ENCODE measurements at places on chromosomes 16 and 17.

- DNase-seq: no peak
Measured at GRCh38 chr17:62179525-62180161, 114.6 kb upstream of the MED13 start.

GRCh38 chr16:67082891-67083290 is 26.9 kb upstream of the PHAF1 start:
- DNase-seq: no peak

DNA sequence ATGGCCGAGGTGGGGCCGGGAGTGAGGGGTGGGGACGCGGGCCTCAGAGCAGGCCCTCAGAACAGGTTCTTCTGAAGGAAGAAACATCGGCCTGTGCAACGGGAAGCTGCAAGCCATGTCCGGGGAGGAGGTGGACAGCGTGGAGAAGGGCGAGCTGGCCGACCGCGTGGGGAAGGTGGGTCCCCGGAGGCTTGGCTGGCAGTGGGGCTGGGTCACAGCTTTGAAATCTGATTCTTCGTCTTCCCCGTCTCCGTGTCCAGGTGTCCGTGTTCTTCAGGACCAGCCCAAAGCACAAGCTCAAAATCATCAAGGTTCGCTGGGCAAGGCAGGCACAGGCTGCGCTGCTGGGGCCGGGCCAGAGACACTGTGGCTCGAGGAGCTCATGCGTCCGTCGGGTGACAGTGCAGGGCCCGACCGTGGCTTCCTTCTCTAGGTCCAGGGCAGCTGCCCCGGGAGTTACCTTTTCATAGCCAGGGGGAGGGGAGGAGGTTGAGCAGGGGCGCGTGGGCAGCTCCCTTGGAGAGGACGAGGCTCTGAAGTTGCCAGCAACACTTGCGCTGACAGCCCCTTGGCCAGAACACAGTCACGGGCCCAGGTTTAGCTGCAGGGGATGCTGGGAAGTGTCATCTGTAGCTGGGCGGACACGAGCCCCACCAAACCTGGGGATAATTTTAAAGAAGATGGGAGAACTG is 51.3 kb downstream of the MEAK7 start:
- DNase-seq: no peak

DNA sequence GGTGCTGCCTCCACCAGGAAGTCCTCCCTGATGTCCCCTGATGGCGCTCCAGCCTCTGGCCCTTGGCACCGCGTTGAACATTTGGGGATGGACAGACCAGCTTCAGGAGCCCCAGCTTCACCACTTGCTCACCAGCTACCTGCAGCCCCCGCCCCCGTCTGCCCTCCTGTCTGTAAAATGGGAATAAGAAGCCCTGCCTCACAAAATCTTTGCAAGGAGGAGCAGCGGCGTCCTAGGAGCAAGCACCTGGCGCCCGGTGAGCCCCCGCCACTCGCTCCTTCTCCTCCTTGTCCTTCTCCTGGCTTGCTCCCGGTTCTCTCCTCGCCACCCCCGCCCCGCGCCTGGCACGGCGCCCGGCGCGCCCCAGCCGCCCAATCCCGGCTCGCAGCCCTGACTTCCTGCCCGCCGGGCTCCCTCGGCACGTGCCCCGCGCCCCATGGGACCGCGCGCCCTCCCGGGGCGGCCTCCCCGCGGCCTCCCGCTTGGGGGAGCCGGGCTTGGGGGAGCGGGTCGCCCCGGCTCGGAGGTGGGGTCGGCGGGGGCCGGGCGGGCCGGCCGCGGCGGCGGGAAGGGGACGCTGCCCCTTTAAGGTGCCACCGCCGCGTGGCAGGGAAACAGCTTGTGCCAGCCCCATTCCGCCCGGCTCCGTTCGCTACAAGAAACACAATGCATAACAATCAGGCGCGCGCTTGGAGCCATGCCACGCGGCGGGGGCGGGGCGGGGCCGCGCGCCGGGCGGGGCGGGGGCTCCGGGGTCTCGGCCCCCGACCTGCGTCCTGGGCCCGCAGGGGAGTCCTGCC is 9.1 kb upstream of the PPP1R1B start:
- no peak for DNase-seq

GRCh38 chr16:1945559-1946391 is 2.8 kb upstream of the MSRB1 start:
- DNase-seq: no peak

DNA sequence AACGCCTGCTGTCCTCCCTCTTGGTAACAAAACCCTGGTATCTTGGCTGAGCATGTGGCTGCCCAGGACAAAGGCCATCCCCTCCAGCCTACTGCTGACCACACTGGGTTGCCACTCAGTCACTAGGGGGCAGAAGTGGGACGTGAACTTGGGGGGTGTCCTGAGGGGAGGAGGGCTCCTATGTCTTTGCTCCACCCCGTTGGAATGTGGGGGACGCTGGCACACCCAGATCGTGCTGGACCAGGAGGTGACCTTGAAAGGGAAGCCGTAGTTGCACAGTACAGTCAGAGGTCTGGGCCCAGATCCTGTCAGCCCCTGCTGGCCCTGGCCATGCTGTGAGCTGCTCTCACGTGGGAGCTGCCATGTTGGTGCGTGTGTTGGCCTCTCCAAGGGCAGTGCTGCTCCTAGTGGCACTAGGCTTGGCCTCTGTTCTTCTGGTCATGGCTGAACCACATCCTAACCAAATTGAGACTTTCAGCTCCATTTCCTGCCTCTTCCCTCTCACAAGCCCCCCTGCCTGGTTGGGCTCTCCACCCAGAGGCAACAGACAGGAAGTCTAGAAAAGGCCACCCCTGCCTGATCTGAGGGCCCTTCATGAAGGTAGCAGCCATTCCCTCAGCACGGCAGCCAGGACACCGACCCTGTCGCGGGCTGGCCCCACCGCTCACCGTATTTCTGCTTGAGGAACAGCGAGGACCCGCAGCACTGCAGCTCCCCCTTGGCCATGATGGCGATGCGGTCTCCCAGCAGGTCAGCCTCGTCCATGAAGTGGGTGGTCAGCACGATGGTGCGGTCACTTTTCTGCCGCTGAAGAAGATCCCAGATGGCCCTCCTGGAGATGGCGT is 29.0 kb upstream of the RNPS1 start:
- DNase-seq: no peak

- DNase-seq: no peak
Measured at GRCh38 chr16:86509759-86510464, 415 bp upstream of the FOXF1 start.

- DNase-seq: no peak
Measured at GRCh38 chr16:80158766-80159165, 382.0 kb upstream of the DYNLRB2 start.

- peak; percentile 10 for DNase-seq
Measured at GRCh38 chr16:83899272-83899897, 470 bp downstream of the MLYCD start.

DNA sequence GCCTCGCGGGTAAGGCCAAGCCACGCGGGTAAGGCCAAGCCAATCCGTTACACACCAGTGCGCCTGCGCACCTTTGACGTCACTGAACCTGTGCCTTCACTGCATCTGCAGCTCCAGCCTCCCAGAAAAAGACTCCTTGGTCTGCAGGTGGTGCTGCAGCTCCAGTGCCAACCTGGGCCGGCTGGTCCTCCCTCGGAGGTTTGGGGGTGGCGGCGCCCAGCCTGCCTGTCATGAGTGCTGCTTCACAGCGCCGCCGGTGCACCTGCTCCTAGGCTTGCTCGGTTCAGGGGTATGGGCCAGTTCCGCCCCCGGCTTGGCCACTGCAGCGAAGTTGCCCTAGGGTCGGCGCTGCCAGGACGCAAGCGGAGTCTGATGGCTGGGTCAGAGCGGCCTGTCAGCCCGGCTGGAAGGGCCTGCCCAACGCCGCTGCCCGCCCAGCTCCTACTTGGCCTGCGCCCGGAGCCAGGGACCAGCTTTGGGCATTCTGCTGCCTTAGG is 146.6 kb downstream of the USP22 start:
- peak; percentile 29 for DNase-seq

- no peak for DNase-seq
Measured at GRCh38 chr16:18936727-18937340, 10.6 kb upstream of the SMG1 start.

DNA sequence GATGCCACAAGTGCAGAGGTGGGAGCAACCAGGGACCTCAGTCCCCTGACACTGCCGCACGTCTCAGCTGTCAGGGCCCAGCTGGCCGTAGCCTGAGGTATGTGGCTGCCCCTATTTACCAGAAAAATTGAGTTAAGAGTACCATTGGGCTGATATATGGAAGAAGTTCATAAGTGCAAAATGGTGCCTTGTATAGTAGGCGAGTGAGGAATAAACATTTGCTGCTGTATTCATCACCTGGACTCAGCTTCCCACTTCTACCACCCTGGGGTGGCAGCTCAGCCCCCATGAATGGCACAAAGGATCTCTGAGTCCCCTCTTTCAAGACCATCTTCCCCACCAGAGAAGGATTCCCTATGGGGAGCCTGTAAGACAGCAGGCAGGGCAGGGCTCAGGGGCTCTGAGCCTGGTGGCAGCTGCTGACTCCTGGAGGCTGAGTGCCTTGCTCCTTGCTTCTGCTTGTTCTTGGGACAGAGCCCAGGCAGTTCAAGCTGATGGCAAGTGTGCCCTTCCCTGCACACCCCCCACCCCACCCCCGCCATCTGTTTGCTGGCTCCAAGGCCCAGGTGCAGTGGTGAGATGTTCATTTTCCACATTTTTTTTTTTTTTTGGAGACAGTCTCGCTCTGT is 29.0 kb downstream of the TRPV2 start:
- DNase-seq: no peak

DNA sequence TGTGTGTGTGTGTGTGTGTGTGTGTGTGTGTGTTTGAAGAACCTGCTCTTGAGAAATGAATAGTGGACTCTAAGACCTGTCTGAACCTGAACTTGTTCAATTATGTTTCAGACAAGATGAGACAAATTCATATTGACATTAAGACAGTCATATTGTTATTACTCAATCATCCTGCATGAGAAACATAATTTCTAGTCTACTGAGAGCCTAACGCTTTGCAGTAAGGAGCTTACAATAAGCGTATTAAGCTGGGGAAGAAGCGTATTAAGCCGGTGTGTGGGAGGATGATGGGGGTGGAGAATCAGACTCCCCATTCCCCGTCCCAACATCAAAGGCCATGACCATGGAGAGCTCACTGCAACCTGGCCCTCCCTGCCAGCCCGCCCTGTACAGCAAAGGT is 22.4 kb upstream of the MNT start:
- DNase-seq: no peak

DNA sequence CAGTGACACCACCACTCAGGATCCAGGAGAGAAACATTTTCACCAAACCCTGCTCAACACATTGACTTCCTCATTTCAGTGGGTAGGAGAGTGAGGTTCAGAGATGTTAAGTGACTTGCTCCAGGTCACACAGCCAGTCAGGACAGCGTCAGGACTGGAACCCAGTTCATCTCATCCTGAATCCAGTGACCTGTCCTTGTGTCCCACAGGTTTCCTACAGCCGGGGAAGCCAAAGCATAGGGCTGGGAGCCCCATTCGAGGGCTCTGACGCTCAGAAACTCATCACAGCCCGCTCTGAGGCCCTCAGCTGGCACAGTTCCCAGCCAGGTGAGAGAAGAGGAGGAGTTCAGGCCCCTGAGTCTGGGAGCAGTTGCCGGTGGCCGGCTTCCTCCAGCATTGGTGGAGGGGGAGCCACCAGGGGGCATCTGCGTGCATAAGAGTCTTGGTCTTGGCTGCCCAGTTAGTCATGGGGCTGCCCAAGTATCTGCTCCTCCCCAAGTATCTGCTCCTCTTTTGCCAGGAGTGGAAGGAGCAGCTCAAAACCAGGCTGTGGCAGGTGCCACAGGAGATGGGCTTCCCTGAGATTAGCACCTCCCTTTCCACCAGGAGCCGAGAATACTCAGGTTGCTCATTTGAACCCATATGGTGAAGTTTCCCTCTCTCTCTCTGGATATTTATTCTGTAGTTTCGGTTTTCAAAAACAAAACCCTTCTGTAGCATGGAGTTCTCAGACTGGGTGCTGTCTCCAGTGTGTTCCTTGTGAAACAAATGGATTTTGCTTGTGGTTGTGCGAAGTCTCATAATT is 56.0 kb downstream of the TNFRSF13B start:
- DNase-seq: peak; percentile 18

- DNase-seq: no peak
Measured at GRCh38 chr17:71339206-71339605, 781.6 kb upstream of the SOX9 start.

- no peak for DNase-seq
Measured at GRCh38 chr16:85188822-85189672, 76.8 kb upstream of the CIBAR2 start.

Data from stimulated activated CD4-positive, alpha-beta T cell treated with anti-CD3 and anti-CD28 coated beads, Interleukin-2, amount 100 ng/mL, for 48 hours (primary cell).